Effector memory CD8-positive, alpha-beta T cell (primary cell): ENCODE measurements at places on chromosomes 6 and 20.
A peak's percentile ranks its signal among the peaks of the same experiment; 100 is the strongest.

DNA sequence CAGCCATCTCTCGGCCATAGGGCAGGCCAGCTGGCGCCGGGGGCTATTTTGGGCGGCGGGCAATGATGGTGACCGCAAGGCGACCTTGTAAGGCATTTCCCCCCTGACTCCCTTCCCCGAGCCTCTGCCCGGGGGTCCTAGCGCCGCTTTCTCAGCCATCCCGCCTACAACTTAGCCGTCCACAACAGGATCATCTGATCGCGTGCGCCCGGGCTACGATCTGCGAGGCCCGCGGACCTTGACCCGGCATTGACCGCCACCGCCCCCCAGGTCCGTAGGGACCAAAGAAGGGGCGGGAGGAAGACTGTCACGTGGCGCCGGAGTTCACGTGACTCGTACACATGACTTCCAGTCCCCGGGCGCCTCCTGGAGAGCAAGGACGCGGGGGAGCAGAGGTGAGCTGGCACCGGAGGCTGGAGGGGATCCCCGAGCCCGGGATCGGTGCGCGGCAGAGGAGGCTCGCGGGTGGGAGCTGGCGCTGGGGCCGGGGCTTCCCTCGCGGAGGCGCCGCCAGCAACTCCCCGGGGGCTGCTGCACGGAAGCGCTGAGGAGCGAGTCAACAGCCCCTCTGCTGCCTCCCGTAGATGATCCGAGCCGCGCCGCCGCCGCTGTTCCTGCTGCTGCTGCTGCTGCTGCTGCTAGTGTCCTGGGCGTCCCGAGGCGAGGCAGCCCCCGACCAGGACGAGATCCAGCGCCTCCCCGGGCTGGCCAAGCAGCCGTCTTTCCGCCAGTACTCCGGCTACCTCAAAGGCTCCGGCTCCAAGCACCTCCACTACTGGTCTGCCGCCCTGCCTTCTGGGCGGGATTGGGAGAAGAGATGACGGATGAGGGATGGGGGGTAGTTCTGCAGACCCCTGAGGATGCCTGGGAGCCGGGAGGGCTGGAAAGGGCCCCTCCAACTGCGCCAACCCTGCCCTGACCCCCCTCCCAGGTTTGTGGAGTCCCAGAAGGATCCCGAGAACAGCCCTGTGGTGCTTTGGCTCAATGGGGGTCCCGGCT is at the start of the genes CTSA and NEURL2:
TSS of gene CTSA (plus strand) at position 351 of the 999 bp plus-strand sequence. CDS start at position 585, 234 bp downstream.
TSS of gene NEURL2 (minus strand) at position 224 of the 999 bp plus-strand sequence. CDS start at position 7, 217 bp downstream.
- peak; percentile 75 for DNase-seq

GRCh38 chr20:2814587-2815051 is at the start of gene C20orf141:
Gene C20orf141 (plus strand): TSS chr20:2814987. CDS start chr20:2815185, 198 bp downstream.
- no peak for DNase-seq

DNA sequence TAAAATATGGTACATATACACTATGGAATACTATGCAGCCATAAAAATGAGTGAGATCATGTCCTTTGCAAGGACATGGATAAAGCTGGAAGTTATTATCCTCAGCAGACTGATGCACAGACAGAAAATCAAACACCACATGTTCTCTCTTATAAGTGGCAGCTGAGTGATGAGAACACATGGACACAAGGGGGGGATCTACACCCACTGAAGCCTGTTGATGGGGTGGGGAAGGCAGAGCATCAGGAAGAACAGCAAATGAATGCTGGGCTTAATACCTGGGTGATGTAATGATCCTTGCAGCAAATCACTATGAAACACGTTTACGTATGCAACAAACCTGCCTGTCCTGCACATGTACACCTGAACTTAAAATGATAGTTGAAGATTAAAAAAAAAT is 71.3 kb downstream of the MANEA start:
- DNase-seq = no peak

DNA sequence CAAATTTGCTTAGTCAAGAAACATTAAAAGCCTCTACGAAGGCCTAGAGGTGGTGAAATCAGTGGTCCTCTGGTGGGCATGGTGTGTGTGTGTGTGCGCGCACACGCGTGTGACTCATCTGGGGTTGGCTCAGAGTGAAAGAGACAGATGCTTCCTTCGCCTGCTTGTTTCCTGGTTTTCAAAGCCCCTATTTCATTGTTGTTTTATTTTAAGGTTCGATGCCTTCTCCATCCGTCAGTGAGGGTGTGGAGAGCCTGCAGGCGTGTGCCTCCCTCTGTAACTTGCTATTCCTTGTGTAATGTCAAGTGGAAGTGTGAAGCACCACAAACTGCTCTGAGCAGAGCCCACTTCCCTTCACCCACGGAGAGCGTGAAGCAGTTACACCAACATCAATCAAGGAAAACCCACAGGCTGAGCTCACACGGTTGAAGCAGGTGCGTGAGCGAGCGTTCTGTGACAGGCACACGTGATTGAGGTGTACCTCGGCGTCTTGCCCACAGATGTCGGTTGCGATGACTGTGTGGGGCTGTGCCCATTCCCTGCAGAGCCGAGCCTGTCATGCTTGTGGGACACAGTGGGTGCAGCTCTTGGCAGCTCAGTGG is 233.9 kb downstream of the PRL start:
- DNase-seq = no peak

GRCh38 chr6:135438907-135439535 is 58.5 kb downstream of the AHI1 start:
- no peak for DNase-seq

DNA sequence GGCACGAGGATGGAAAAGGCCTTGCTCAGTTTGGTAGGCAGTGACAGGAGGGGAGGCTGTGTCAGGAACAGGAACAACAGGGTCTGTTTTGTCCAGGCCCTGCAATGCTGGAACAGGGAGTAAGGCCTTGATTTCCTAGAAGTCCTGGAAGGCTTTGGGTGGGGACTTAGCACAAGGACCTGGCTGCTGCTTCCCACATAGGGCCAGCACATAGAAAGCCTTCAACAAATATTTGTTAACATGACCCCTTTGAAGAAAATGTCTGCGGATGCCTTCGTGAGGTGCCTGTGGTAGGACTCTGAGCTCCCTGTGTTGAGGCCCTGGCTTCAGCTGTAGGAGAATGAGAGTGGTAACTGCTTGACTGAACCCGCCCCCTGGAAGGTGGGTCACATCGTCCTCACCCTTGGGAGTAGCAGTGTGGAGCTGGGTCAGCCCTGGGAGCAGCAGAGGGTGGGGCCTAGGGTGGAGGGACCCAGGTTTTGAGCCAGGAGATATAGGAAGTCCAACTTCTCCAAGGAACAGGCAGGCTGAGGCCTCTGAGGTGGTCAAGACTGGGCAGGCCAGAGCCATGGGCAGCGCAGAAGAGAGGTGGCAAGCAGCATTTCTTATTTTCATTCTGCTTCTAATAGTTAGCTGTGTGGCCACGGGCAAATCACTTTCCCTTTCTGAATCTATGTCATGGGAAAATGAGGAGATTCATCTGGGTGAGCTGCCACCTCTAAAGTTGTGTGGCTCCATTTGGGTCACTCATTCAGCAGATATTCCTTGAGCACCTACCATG is 50.0 kb downstream of the CNBD2 start:
- no peak for DNase-seq

GRCh38 chr6:15368186-15368585 is 122.3 kb downstream of the JARID2 start:
- DNase-seq = no peak

DNA sequence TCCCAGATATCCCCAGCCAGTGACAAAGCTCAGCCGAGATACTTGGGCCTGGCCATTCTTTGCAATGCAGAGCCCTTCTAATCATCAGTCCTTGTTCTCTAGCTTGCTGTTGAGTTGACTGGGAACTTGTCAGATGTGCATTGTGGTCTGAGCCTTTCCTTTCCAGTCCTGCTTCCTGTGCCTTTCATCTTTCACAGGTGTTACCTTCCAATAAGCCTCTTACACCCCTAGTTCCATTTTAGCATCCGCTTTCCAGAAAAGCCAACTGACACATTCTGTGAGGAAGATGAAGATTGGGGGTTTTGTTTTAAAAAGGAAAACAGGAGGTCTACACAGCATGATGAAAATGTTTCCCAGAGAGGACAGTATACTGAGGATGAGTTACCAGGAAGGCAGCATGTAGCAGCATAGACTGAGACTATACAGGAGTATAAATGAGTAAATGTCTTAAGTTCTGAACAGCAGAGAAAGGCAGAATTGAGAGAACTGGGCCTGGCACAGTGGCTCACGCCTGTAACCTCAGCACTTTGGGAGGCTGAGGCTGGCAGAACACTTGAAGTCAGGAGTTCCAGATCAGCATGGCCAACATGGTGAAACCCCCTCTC is 5.6 kb upstream of the CEP85L start:
- no peak for DNase-seq

DNA sequence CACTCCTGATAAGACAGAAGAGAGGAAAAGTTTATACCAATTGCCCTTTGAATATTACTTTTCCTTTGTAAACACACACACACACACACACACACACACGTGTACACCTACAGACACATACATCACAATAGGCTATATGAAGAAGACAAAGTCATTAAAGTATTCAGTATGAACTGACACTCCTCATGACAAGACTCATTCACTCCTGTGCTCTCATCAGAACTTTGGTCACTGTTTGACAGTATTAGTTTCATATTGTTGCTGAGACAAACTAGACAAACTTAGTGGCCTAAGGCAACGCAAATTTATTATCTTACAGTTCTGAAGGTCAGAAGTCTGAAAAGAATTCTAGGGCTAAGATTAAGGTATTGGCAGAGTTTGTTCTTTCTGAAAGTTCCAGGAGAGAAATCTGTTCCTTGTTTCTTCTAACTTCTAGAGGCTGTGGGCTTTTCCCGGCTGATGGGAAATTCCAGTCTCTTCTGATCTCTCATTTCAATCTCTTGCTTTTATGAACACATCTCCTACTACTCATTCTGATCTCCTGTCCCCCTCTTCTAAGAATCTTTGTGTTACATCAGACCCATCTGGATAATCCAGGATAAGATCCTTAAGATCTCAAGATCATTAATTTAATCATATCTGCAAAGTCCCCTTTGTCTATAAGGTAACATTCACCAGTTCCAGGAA is 171.3 kb downstream of the HACE1 start:
- DNase-seq = no peak

DNA sequence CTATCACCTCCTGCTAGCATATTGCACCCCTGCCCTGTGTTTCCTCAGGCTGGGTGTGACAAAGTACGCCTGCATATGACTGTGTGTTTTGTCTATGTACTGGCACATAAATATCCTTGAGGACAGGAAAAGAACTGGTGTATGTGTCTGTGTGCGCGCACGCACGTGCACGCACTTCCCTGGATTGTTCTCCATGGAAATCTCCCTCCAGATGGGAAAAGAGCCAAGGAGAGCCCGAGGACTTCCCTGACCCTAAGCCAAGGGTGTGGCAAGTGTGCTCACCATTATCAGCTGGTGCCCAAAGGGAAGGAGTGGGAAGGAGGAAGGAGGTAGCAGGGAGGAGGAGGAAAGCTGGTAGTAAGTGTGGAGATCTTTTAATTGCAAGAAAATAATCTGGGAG is 117.6 kb downstream of the HIVEP2 start:
- no peak for DNase-seq

GRCh38 chr20:19893356-19893755 is 123.8 kb upstream of the NAA20 start:
- no peak for DNase-seq

GRCh38 chr20:9945408-9945807 is 89.4 kb upstream of the ANKEF1 start:
- no peak for DNase-seq

GRCh38 chr20:23488996-23489395 is 1.9 kb upstream of the CST8 start:
- DNase-seq = no peak

DNA sequence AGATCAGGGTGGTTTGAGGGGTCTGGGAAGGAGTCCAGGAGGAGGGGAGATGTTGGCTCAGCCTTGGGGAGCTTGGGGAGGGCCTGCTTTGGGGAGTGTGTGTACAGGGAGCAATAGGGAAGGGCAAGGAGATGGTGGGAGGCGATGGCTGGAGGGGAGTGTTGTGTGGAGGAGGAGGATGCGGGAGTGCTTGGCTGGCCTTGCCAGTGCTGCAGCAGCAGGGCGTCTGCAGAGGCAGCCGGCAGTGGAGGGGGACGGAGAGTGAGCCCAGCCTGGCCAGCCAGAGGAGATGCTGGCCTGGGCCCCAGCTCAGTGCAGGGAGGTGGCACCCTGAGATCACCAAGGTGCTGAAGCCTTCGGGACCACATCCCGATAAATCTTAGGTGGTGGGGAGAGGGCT is 3.9 kb downstream of the IP6K3 start:
- DNase-seq = no peak

DNA sequence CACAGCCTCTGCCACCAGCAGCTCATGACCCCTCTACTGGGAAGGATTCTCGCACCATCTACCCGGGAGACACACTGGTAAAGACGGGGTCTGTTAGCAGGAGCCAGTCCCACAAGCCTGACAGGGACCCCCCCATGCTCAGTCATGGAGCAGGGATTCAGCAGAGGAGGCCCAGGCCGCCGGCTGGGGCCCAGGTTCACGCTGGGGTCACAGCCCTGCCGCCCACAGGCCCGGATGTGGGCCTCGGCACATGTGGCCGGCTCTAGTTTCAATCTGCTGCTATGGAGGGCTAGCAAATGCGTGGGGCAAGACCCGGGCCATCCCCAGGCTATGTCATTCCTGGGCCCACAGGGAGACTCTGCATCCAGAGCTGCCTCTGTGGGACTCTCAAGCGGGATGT is 25.1 kb downstream of the PXDC1 start:
- DNase-seq = no peak

DNA sequence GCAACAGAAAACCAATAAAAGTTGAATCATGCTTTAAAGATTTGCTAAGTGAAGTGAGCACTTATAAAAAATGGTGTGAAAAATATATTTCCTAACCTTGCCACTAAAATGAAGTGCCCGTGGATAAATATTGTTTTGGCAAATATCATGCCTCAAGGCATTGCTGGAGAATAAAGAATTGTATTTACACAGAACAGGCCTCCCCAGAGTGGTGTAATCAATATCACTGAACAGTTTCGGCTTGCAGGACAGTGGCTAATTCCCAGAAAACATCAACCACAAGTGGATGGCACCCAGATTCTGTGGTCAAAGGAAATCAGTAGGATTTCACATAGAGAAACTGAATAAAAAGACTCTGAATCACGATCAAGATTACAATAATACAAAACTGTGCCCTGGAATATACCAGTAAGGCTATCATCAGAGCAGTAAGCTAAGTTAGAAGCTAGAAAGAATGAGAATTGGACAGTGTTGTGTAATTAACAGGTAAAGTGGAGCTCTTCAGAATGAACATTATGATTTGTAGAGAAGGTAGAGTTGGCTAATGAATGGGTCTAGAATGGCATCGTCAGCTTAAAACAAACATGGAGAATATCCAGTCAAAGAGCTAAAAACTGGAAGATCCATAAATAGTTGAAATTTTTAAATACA is 1026.9 kb upstream of the ADGRB3 start:
- DNase-seq = no peak

- no peak for DNase-seq
Observed at GRCh38 chr20:40470445-40471260, 218.4 kb downstream of the MAFB start.

GRCh38 chr20:62906209-62906608 is 20.1 kb downstream of the DIDO1 start:
- DNase-seq = no peak

DNA sequence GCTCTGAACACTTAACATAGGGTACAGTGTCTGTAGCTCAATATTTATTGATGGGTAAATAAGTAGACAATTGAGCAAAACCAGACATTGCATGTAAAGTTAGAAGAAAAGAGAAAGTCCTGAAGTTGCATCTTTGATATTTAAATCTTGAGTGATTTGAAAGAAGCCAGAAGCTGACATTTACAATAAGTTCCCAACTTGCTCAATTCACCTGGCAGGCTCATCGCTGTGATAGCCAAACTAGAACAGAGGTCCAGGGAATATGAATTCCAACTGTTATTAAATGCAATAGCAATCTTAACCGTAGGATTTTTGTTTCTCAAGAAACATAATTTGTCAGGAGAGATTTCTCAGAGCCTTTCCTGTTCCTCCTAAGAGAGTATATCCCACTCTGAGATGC is 65.9 kb upstream of the EDN1 start:
- no peak for DNase-seq

GRCh38 chr6:11424395-11425034 is 113.0 kb upstream of the TMEM170B start:
- no peak for DNase-seq
